Left renal pelvis (tissue), 4 donors: ENCODE measurements at places on chromosomes 12 and 14. TPM values are rescaled to one million over a fixed set of nuclear protein-coding genes. Genes with fewer than 3 reads are reported as not detected.

DNA sequence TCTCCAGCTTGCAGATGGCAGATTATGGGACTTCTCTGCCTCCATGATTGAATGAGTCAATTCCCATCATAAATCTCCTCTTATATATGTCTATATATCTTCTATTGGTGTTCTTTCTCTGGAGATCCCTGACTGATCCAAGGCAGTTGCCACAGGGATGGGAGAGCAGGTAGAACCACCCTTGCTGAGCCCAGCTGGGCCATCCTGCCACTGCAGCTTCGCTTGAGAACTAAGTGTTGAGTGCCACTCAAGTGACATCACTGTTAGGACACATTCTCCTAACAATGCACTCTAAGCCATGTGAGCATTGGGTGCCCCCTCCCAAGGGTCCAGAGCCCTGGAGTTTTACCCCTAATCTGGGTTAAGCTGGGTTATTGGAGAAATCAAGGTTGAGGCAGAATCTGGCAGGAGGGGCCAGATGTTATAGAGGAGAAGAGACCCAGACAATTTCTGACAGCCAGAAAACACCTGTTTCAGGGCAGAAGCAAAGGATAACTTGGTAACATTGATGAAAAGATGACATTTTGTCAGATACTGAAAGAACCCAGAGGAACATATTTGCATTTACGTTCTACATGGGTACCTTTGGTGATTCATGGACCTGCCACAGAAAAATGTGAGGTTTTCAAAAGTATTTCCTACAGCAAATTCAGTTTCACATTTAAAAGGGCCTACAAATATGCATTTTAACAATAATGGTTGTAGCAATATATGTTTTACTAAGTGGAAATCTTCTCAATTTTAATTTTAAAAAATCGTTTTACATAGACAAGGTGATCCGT, 57.2 kb upstream of the MAX start:
- DNase-seq = no peak

GRCh38 chr12:123126294-123127181, 24.4 kb downstream of the PITPNM2 start:
- no peak for DNase-seq

GRCh38 chr14:32327255-32327961, 1.7 kb upstream of the AKAP6 start:
- DNase-seq = no peak

DNA sequence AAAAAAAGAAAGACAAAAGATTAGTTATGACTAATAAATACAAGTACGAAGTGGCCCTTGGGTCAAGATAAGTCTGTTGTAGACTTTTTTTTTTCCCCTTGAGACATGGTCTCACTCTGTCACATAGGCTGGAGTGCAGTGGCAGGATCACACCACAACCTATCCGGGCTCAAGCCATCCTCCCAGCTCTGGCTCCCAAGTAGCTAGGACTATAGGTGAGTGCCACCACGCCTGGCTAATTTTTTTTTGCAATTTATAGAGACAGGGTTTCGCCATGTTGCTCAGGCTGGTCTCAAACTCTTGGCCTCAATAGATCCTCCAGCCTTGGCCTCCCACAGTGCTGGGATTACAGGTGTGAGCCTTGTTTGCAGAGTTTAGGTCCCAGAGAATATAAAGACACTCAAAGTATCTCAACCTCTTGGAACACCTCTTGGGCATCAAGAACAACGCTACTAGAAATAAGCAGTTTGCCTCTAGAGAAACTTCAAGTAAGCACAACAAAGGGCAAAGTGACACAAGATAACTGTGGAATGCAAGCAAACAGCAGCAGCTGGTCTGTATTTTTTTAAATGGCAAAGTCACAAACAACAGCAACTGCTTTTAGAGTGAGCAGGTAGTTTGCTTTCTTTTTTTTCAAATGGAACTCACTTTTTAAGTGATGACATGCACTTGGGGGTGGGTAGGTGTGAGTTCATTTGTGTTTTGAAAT, 3.9 kb upstream of the MDM2 start:
- no peak for DNase-seq

DNA sequence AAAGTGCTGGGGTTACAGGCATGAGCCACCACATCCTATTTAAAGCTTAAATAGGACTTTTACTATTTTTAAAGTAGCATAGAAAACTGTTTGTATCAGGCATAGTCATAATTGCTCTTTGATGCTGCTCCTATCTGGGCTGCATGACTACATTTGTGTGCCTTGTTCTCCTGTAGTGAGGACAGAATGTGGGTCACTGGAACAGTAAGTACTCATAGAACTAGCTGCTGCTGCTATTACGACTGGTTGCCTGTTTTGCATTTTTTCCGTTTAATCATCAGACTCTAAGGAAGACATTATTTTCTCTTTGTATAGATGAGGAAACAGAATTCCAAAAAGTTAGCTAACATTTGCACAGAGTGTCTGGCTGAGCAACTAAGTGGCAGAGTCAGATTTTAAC, 42.8 kb downstream of the ZC3H14 start:
- DNase-seq = no peak

- DNase-seq = no peak
Measured at GRCh38 chr12:96132819-96133218, 61.4 kb upstream of the ELK3 start.

GRCh38 chr14:67377916-67378315, 17.8 kb downstream of the EIF2S1 start:
- no peak for DNase-seq

GRCh38 chr14:64196814-64197411, 97.3 kb downstream of the ESR2 start:
- no peak for DNase-seq

GRCh38 chr14:56474419-56475022, 105.1 kb upstream of the TMEM260 start:
- DNase-seq = no peak

DNA sequence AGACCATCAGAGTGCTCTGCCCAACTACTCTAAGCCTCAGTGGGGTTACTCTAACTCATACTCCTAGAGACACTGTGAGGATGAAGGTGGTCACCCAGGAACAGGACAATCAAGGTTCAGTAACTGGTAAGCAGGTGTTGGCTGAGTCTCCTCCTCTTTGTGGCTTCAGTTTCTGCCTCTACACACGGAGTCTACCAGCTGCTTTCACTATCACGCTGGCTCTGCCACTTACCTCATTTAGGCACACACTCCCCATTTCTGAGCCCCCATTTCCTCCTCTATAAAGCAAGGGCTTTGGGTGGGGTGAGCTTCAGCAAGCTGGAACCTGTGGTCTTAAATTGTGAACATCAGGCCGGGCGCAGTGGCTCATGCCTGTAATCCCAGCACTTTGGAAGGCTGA, 7.3 kb upstream of the TCHP start:
- no peak for DNase-seq

DNA sequence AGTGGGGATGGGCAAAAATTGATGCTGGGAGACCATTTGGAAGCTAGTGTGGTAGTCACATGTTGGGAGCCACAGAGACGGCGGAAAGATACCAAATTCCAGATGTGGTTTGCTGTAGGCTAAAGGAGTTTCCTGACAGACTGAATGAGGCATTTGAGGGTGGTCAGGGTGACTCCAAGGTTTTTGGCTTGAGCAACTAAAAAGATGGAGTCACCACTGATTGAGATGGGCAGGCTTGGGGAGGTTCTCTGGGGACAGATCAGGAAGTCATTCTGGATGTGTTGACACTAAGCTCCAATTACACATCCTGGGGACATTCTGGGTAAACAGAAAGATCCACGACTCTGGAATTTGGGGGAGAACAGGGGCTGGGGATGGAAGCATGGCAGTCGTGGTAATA, 15.5 kb upstream of the SERPINA9 start:
- DNase-seq = no peak

DNA sequence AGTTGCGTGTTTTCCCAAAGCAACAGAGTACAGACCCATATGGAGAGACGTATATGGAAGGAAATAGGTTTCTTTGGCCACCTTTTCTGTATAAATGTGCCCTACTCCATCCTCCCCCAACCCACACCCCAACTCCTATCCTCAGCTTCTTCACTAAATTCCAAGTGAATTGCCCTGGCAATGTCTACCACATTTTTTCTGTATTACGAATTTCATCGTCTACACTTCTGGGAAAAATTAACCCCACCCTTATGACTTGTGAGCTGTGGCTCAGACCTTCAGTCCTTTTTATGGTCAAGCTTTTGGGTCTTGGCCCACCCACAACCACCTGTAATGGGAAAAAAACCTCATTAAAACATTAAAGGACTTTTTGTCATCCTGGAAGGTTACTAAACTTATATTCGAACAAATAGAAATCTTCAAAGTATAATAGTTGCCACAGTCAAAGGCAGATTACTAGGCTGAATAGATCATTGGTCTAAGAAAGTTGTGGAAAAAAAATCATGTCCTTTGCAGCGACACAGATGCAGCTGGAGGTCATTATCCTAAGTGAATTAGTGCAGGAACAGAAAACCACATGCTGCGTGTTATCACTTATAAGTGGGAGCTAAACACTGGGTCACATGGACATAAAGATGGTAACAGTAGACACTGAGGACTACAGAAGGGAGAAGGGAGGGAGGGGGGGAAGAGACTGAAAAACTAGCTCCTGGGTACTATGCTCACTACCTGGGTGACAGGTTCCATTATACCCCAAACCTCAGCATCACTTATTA, 15.7 kb upstream of the NFKBIA start:
- DNase-seq = no peak

DNA sequence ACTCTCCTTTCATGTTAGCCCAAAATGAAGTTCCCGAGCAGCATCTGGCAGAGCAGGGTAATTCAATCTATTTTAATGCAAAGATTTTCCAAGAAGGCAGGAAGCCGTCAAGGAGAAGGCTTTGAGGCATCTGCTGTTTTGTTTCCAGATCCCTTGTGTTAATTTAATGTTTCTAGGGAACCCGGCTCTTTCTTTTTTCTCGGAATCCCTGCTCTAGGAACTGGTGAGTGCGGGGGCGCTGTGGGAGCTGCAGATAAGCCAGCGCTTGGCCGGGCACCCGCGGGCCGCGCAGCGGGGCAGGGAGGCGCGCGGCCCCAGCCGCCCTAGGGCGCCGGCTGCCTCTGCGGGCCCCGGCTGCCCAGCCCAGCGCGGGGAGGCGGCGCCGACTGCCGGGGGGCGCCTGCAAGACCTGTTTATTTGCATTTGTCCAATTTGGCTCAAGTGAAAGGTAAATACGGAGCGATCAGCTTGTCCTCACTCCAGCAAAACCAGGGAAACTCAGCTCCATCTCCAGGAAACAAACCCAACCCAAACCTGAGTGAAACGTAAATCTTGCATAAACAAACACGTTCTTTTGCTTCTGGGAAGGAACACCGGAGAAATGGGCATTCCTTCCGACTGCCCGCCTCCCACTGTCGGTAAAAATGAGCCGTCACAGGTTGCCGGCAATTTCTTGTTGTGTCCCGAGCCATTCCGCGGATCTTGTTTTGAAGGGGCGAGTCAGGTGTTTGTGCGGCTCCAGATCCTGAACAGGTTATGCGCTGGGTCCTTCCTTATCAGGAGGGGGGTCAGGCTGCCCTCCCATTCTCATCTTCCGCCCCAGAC, 65.1 kb downstream of the CRADD start:
- DNase-seq = peak; percentile 56

GRCh38 chr12:91271185-91271584, 88.6 kb upstream of the DCN start:
- no peak for DNase-seq

DNA sequence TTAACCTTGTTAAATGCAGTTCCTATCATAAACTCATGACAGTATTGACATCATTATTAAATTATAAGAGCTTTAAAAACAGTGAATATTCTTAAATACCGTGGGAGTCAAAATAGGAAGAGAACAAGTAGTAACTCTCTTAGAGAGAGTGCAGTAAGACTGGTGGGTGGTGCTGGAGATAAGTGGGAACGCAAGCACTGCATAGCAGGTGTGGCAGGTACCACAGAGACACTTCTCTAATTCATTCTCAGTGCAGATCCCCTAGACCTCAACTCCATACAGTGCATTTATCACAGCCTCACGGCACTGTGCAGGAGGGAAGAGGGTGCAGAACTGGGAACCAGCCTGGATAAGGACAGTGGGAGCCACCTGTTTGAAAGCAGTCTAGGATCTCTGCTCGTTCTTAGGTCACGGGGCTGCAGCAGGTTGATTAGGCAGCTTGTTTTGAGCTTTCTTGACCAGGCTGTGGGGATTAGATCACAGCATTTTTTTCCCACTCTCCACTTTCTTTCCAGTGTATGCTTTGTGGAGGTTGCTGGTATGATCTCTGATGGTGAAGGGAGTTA, 165.6 kb downstream of the PRKCH start:
- DNase-seq = no peak

GRCh38 chr14:66638689-66639088, 130.7 kb downstream of the GPHN start:
- DNase-seq = no peak

The PLEKHD1 gene
- polyA plus RNA-seq = 0.31 TPM

The FSCB gene
- polyA plus RNA-seq = not detected

The SPATA7 gene
- 19.3 TPM for polyA plus RNA-seq

The RAD51AP1 gene
- polyA plus RNA-seq = 30.1 TPM

The SPIC gene
- polyA plus RNA-seq = not detected

The KDM2B gene
- polyA plus RNA-seq = 71.3 TPM

The NGB gene
- polyA plus RNA-seq = 0.07 TPM
